Smooth muscle cell of the pulmonary artery (primary cell): ENCODE measurements at places on chromosomes 1 and 21. TPM values are rescaled to one million over a fixed set of nuclear protein-coding genes. Genes with fewer than 3 reads are reported as not detected.

CYP4X1 gene
- 1.2 and 2.9 TPM in 2 replicates for total RNA-seq

ACTA1 gene
- total RNA-seq, result not detected in 2 replicates

CHML gene
- 10.5 and 12.3 TPM in 2 replicates for total RNA-seq

TSPAN1 gene
- 0.73 and 0.78 TPM in 2 replicates for total RNA-seq

UQCRHL gene
- total RNA-seq, result 1.4 and 1.5 TPM in 2 replicates

FASLG gene
- total RNA-seq, result not detected in 2 replicates

GUCA2A gene
- total RNA-seq, result not detected in 2 replicates

MARK1 gene
- 1.2 and 2.0 TPM in 2 replicates for total RNA-seq

HFM1 gene
- total RNA-seq, result 0.03 and 0.20 TPM in 2 replicates

CLCA2 gene
- 0.72 and 7.4 TPM in 2 replicates for total RNA-seq

UBL4B gene
- not detected in 2 replicates for total RNA-seq

CFAP107 gene
- total RNA-seq, result not detected in 2 replicates

RBM11 gene
- total RNA-seq, result 0.26 TPM in 1 of 2 replicates, not detected in the other

NUP210L gene
- 0.07 and 0.23 TPM in 2 replicates for total RNA-seq

MYBPH gene
- total RNA-seq, result 0.07 TPM in 1 of 2 replicates, not detected in the other

OLFML2B gene
- total RNA-seq, result 2.2 and 19.4 TPM in 2 replicates

EXO1 gene
- 1.6 and 4.6 TPM in 2 replicates for total RNA-seq

TDRD5 gene
- not detected in 2 replicates for total RNA-seq

LCE1E gene
- total RNA-seq, result not detected in 2 replicates

CHAF1B gene
- total RNA-seq, result 1.2 and 1.6 TPM in 2 replicates

PDZK1 gene
- total RNA-seq, result 0.23 and 0.33 TPM in 2 replicates

CSF3R gene
- under 0.01 TPM in 1 of 2 replicates, not detected in the other for total RNA-seq

TMEM52 gene
- 0.20 and 0.43 TPM in 2 replicates for total RNA-seq

GPATCH2 gene
- total RNA-seq, result 13.0 and 14.8 TPM in 2 replicates

ASCL5 gene
- not detected in 2 replicates for total RNA-seq

POGZ gene
- 27.8 and 37.4 TPM in 2 replicates for total RNA-seq

FCRL2 gene
- total RNA-seq, result not detected in 2 replicates

IQCC gene
- 1.4 and 1.7 TPM in 2 replicates for total RNA-seq

KCNJ9 gene
- total RNA-seq, result under 0.01 TPM in 1 of 2 replicates, not detected in the other

TAF13 gene
- total RNA-seq, result 93.4 and 114 TPM in 2 replicates

REN gene
- total RNA-seq, result not detected in 2 replicates

S100A2 gene
- 0.98 and 2.4 TPM in 2 replicates for total RNA-seq

SPRR2B gene
- not detected in 2 replicates for total RNA-seq

UTS2 gene
- total RNA-seq, result not detected in 2 replicates

GPX7 gene
- 13.3 and 14.6 TPM in 2 replicates for total RNA-seq

KRTAP11-1 gene
- total RNA-seq, result not detected in 2 replicates

TMPRSS15 gene
- total RNA-seq, result not detected in 2 replicates
